ENCODE measurements at places on chromosomes 11 and 22. TPM values are rescaled to one million over a fixed set of nuclear protein-coding genes. Genes with fewer than 3 reads are reported as not detected.

HOATZ gene
- polyA plus RNA-seq, result not detected

ENTHD1 gene
- not detected for polyA plus RNA-seq

C11orf87 gene
- polyA plus RNA-seq, result 216 TPM

CFAP68 gene
- 211 TPM for polyA plus RNA-seq

APOBEC3B gene
- not detected for polyA plus RNA-seq

ARHGAP8 gene
- polyA plus RNA-seq, result not detected

ALDH3B2 gene
- not detected for polyA plus RNA-seq

TRPM5 gene
- not detected for polyA plus RNA-seq

ANKK1 gene
- polyA plus RNA-seq, result not detected

SCGB1D2 gene
- not detected for polyA plus RNA-seq

TRIM51 gene
- not detected for polyA plus RNA-seq

RAB38 gene
- polyA plus RNA-seq, result not detected

RELA gene
- 2.3 TPM for polyA plus RNA-seq

OR8D4 gene
- polyA plus RNA-seq, result not detected

APOBEC3H gene
- not detected for polyA plus RNA-seq
